HFFc6 (cell line): ENCODE measurements at places on chromosomes 5 and 9. TPM values are rescaled to one million over a fixed set of nuclear protein-coding genes. Genes with fewer than 3 reads are reported as not detected.

- H3K36me3 ChIP-seq, result no peaks in the 10 kb centered on the region
- no peak overlapping the region for H3K4me3 ChIP-seq
- H3K4me1 ChIP-seq, result no peaks in the 10 kb centered on the region
- DNase-seq, result no peak
- no peak overlapping the region for H3K27ac ChIP-seq
- H3K27me3 ChIP-seq, result peaks cover 5% of the 10 kb centered on the region
These were observed 92.8 kb upstream of the EPB41L4A start for GRCh38 chr5:112511920-112512319.

DNA sequence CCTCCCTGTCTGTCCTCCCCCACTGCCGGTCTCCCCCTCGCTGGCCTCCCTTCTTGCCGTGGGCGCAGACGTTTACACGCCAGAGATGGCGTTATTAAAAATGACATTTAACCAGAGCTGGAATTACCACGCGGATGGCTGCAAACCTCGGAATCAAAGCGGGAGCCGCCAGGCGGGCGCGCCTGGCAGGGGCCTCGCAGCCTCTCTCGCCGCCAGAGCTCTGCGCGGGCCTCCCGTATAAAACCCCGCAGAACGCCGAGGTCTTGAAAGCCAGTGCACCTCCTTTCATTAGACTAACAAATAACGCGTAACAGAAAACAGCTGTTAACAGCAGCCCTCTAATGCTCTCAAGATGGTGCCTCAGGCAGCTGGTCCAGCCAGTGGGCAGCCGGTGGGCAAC, 10.2 kb downstream of the PRRX2 start:
- no peak overlapping the region for H3K4me3 ChIP-seq
- DNase-seq, result no peak
- H3K27ac ChIP-seq, result no peak overlapping the region
- no peaks in the 10 kb centered on the region; the same call in none of the 2 replicates for H3K27me3 ChIP-seq
- H3K36me3 ChIP-seq, result no peaks in the 10 kb centered on the region; the same call in 1 of the 2 replicates
- H3K4me1 ChIP-seq, result peaks cover 39% of the 10 kb centered on the region

DNA sequence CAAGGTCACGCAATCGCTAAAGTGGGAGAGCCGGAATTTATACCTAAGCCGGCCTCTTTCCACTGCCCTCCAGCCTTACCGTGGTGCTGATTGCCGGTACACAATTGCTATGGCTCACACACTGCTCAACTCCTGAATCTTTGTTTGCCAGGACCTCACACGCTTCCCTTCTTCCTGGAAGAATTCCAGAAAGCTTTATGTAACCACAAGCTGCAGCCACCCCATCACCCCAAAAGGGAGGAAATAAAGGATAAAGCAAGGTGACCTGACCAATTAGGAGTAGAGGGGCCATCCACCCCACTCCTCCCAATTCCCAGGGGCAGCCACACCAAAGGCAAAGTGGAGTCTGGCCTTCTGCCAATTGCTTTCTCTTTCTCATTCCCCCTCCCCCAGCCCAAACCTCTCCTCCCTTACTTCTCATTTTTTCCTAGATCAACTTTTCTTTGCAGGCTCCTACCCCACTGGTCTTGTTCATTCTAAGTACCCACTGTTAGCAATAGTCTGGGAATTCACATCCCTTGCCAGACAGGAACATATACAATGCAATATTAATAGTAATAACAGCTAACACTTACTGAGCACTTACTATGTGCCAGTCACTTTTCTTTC, 18.0 kb upstream of the CDC23 start:
- peaks cover 2% of the 10 kb centered on the region for H3K36me3 ChIP-seq
- H3K27ac ChIP-seq, result no peak overlapping the region
- H3K27me3 ChIP-seq, result peaks cover 3% of the 10 kb centered on the region
- H3K4me3 ChIP-seq, result no peak overlapping the region
- H3K4me1 ChIP-seq, result peaks cover 16% of the 10 kb centered on the region

DNA sequence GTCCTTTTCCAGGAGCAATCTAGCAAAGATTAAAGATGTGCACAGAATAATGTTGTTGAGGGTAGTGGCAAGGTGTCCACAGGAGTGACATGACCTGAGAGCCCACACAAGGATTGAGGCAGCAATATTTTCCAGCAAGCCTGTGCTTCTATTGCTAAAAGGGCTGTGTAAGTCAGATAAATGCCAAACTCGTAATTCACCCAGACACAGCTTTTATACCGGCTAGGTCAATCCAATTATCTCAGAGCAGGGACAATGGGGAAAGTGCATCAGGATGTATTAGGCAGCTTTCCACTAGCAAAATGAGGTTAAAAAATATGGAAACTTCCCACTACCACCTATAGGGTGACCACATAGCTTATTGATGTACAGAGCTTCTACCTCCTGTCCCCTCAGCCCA, 34.8 kb upstream of the RAB3C start:
- no peak overlapping the region for H3K4me3 ChIP-seq
- no peaks in the 10 kb centered on the region for H3K4me1 ChIP-seq
- H3K27ac ChIP-seq, result no peak overlapping the region
- H3K27me3 ChIP-seq, result no peaks in the 10 kb centered on the region
- H3K36me3 ChIP-seq, result no peaks in the 10 kb centered on the region

DNA sequence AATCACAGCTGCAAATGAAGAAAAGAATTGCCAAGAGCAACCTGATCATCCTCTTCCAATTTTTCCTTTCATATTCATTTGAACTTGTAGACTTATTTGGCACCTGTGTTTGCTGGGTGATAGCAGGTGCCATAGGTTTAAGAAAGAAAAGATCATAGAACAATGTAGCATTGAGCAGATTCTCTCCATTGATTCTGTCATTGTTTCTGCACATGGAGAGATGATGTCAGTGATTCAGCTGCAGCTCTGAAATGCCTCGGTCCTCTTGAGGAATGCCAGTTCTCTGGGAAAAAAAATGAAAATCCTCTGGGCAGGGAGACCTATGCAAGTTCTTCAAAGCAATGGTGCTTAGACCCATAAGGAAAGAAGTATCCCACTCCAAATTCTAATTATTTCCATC, 418.1 kb upstream of the KLF4 start:
- H3K4me1 ChIP-seq, result no peaks in the 10 kb centered on the region
- H3K27me3 ChIP-seq, result no peaks in the 10 kb centered on the region
- H3K36me3 ChIP-seq, result no peaks in the 10 kb centered on the region; the same call in 1 of the 2 replicates
- no peak for DNase-seq
- no peak overlapping the region for H3K27ac ChIP-seq

DNA sequence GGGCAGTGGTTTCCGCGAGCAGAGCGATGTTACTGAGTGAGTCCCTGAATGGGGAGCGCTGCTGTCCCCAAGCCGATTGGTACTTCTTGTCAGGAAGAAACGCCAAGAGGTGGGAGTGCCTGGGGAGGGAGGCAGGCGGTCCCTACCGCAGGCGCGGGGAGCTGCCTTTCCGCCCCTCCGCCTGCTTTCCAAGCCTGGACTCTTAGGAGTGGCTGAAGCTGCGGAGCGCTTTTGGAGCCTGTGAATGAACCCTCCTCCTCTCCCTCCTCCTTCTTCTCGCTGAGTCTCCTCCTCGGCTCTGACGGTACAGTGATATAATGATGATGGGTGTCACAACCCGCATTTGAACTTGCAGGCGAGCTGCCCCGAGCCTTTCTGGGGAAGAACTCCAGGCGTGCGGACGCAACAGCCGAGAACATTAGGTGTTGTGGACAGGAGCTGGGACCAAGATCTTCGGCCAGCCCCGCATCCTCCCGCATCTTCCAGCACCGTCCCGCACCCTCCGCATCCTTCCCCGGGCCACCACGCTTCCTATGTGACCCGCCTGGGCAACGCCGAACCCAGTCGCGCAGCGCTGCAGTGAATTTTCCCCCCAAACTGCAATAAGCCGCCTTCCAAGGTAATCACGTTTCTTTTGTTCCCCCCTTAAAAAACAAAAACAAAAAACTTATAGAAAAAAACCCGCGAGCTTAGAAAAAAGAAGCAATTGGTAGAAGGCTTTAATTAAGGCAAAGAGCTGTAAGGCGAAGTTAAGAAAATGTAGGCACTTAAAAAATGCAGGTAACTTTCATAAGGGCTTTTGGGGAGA, at the start of gene VCAN:
Gene VCAN (plus strand): TSS at position 340 of the 808 bp plus-strand sequence. CDS start 11,775 bp downstream, outside the sequence.
- peaks cover 30% of the 10 kb centered on the region for H3K27me3 ChIP-seq
- no peaks in the 10 kb centered on the region for H3K36me3 ChIP-seq
- H3K4me3 ChIP-seq, result peak within 1 kb of the TSS; percentile 93
- peaks cover 52% of the 10 kb centered on the region for H3K4me1 ChIP-seq

DNA sequence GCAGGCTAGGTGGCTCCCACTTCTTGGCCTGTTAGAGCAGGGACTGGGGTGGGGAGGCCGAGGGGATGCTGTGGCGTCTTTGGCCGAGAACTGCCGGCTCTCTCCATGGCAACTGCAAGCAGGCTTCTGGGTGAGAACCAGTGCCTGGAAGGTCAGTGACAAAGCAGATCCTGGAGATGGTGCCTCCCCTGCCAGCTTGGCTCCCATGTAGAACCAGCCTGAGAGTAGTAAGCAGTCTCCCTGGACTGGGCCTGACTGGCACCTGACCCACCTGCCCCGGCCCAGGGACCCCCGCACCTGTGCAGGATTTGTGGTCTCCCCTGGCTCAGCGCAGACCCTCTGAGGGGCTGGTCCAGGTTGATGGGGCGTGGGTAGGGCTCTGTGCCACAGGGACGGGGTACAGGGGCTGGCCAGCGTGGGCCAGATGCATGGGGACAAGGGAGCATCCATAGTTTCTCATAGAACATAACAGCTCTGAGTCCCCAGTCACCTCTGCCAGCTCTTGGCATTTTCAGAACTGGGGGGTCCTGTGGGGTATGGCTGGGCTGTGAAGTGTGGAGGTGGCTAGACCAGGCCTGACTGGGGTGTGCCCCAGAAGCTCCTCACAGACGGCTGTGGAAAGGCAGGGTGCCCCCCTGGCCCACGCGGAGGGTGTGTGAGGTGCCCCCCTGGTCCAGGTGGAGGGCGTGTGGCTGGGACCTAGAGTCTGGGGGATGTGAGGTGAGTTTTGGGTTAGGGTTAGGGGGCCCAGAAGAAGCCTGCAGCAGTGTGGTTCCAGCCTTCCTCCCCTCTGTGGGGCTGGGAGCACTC, 22.2 kb downstream of the CACNA1B start:
- H3K4me1 ChIP-seq, result no peaks in the 10 kb centered on the region; the same call in 1 of the 2 replicates
- DNase-seq, result no peak
- H3K4me3 ChIP-seq, result no peak overlapping the region

DNA sequence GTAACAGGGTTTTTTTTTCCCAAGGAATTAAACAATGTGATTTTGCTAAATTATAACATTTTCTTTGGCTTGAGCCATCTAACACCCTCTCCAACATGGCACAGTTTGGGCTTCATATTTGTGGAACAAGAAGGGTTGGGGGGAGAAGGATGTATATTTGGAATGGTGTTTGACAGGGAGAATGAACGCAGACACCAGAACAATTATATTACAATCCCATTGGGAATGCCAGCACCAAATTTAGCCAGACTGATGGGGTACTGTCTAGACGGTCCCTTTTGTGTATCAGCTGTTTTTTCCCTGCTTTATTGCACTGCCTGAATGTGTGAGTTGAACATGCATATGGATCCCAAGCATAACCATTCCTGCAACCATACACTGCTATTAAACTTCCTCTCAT, 130.9 kb upstream of the TMEM161B start:
- H3K36me3 ChIP-seq, result 0 out of 2 replicates have a peak, but pooled peaks cover 4% of the 10 kb centered on the region
- H3K27ac ChIP-seq, result no peak overlapping the region
- no peaks in the 10 kb centered on the region for H3K27me3 ChIP-seq
- no peak overlapping the region for H3K4me3 ChIP-seq
- DNase-seq, result no peak

- no peak overlapping the region for H3K27ac ChIP-seq
- no peaks in the 10 kb centered on the region for H3K36me3 ChIP-seq
- peaks cover 10% of the 10 kb centered on the region for H3K27me3 ChIP-seq
- H3K4me1 ChIP-seq, result 0 out of 2 replicates have a peak, but pooled peaks cover 5% of the 10 kb centered on the region
These were observed 25.6 kb downstream of the PDZD2 start for GRCh38 chr5:31664566-31664965.

DNA sequence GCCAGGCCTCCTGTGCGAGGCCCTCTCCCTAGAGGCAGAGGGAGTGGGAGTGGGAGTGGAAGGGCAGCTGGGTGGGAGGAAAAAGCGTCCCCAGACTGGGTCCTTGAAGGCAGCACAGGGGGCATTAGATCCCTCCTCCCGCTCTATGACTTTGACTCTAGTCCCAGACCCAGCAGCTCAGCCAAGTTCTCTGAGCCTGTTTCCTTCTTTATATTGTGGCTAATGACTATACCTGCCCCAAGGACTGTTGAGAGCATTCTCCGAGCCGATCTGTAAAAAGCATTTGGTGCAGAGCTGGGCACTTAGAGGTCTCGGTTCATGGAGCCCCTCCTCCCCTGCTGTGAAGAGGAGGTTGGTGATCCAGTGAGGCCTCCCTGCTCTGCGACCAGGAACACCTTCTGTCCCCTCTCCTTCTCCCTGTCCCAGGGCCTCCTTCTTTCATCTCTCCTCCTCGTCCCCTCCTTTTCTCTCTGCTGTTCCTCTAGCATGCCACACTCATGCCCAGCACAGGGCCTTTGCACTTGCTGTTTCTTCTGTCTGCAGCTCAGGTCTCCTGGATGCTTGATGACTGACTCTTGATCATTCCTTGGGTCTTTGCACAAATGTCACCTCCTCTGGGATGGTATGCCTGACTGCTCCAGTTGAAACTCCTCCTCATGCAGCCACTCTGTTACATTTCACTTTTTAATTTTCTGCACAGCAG, 23.4 kb upstream of the PSD2 start:
- H3K36me3 ChIP-seq, result no peaks in the 10 kb centered on the region
- peaks cover 17% of the 10 kb centered on the region for H3K27me3 ChIP-seq
- H3K4me3 ChIP-seq, result no peak overlapping the region
- no peak for DNase-seq
- H3K4me1 ChIP-seq, result peaks cover 7% of the 10 kb centered on the region

- no peak overlapping the region for H3K27ac ChIP-seq
- H3K36me3 ChIP-seq, result no peaks in the 10 kb centered on the region
- DNase-seq, result no peak
- H3K4me3 ChIP-seq, result no peak overlapping the region
- no peaks in the 10 kb centered on the region; the same call in 1 of the 2 replicates for H3K27me3 ChIP-seq
- H3K4me1 ChIP-seq, result no peaks in the 10 kb centered on the region
These were observed 111.8 kb downstream of the ACTL7B start for GRCh38 chr9:108743901-108744371.

F2RL2 gene
- 43.4 to 78.1 TPM (median 65.5 TPM) in 3 replicates for total RNA-seq

FGFR4 gene
- 0.21 TPM in 1 of 2 replicates, not detected in the other for total RNA-seq

PTPRD gene
- not detected in 3 replicates for total RNA-seq

PCDHGA8 gene
- total RNA-seq, result 0.63 to 0.89 TPM (median 0.68 TPM) in 3 replicates

PTGS1 gene
- total RNA-seq, result 39.5 to 122 TPM (median 45.0 TPM) in 3 replicates
